ENCODE measurements at places on chromosomes 1 and 21.

DNA sequence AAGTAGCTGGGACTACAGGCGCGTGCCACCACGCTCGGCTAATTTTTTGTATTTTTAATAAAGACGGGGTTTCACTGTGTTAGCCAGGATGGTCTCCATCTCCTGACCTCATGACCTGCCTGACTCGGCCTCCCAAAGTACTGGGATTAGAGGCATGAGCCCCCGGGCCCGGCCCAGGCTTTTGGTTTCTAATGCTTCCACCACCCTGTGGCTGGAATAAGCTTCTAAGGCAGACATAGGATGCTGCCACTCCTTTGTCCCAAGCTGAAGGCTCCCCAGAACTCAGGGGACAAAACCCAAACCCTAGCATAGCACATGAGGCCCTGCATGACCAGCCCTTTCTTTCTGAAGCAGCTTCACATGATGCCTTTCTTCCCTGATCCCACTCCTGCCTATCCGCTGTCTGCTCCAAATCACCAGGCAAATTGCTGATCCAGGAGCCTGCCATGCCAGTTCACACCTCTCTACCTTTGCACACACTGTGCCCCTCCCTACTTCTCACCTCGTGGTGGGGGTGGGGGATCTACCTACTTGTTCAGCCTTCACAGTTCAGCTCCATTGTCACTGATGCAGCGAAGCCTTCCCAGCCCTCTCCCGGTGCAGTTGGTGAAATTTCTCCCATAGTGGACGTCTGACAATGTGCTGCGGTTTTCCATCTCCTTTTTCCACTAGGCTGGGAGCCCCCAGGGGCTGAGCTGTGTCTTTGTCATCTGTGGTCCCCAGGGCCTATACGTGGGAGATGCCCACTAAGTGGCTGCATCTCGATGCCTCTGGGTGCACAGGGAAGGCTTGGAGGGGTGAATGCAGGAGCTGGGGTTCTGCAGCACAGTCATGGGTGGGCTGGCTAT is 6.9 kb downstream of the PTPRU start:
- DNase-seq = no peak

DNA sequence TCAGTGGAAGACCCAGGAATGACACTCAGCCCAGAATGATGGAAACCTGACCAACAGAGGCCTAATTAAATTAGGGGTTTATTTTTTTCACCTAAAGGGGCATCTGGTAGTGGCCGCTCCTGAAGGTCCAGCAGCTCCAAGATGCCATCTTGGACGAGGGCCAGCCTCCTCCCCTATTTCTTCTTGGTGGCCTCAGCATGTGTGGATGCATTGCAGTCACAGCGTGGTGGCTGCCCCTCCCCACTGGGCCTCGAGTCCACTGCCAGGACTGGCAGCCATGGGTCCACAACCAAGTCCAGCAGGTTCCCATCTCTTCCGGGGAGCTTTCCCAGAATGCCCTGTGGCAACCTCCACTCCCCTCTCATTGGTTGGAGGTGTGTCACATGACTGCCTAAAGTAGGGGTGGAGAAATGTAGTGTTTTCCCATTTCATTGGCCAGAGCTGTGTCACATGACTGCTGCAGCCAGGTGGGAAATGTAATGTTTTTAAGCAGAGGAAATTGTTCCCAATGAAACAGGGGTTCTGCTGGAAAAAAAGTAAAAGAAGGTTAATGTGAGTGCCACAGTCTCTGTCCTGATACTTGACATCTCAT is 628.2 kb downstream of the PTPRU start:
- DNase-seq = no peak

GRCh38 chr21:23607782-23608431 is 1999.4 kb downstream of the MRPL39 start:
- no peak for DNase-seq

DNA sequence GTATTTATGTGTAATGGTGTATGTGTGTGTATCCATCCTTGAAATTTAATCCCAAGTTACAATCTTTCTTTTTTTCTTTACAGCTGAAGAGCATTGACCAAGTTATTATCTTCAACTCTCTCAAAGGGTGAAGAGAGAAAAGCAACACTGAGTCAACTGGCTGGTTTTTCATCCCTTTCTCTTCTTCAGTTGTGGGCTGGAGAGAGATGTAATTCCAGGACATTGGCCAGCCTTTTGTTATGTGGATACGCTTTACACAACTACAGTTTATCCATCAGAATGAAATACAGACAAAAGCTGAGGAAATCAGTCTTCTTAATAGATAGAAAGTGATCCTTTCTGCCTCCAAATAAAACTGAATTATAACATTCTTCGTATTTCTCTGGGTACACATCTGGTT is 357.0 kb upstream of the NCAM2 start:
- DNase-seq = no peak

- no peak for DNase-seq
These were observed 283.8 kb downstream of the TPR start for GRCh38 chr1:186091222-186091720.

DNA sequence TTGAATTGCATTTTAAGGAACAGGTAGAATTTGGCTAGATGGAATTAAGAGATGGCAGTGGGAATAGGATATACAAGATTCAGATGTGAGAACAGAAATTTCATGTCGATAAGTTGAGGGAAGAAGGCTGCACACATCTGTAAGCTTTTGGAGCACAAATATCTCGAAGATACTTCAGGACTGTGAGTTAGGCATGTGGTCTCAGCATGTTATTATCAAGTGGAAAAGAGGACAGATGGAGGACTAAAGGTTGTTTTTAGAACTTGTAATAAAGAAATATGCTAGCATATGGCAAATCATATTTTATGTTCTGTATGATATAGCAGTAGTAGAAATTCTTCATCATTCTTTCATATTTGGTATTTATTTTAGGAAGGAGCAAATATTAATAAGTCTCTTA is 61.5 kb downstream of the KIF1B start:
- DNase-seq = no peak

GRCh38 chr1:165062346-165062745 is 294.2 kb downstream of the LMX1A start:
- no peak for DNase-seq

- no peak for DNase-seq
These were observed 18.8 kb downstream of the ELF3 start for GRCh38 chr1:202029171-202029665.

DNA sequence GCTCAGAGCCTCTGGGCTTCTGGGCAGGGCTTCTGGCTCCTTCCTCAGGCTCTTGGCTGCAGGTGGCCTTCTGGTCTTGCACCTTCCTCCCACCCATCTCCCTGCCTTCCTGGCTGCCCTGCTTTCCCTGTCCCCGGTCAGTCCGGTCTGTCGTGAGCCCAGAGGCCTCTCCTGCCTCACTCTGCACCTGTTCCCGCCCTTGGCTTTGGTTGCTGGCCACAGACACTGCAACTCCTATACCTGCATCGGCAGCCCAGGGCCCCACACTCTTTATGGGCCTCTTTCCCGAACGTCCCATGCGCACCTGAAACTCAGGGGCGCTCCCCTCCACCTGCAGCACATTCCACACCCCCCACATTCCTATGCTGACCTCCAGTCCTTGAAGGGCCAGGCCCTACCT is 7.9 kb downstream of the FBXO2 start:
- no peak for DNase-seq

DNA sequence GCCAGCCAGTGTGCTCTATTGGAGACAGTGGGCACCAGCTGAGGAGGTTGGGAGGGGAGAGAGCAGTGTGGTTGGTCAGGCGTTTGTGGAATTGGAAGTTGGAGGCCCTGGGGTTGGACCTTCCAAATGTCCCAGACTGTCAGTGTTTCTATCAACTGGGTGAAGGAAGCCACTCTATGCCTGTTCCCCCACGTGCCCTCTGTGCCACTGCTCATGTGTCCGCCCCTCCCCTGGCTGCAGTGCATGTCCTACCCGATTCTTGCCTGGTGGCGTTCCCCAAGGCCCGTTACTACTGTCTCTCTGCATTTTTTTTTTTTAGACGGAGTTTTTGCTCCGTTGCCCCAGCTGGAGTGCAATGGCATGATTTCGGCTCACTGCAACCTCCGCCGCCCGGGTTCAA is 21.1 kb downstream of the ADORA1 start:
- no peak for DNase-seq

DNA sequence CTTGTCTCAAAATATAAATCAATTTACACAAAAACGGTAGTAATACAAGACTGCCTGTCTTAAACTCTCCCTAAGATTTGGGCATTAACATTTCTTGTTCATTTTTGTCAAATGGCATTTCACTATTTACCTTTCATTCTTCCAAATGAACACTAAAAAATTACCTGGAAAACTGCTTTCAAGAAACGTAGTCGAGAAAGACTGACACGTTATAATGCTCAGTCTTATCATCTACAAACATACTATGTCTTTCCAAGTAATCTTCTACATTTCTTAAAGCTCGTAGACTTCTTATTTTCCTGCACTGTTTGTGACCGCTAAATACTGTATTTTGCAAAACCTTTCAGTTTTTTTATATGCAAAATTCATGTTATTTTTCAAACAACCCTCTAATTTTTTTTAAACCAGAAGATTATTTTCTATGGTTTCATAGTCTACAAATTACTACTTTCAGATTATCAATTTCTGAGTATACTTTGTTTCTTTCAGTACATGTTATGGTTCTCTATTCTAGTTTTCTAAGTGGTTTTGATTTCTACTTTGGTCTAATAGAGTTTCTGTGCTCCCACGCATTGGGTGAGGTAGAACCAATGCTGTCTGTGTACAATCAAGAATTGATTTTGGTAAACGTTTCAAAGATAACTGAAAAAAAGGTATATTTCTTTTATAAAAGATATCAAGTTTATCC is 336.4 kb downstream of the SMYD3 start:
- DNase-seq = no peak

- DNase-seq = no peak
These were observed 24.8 kb upstream of the SELENON start for GRCh38 chr1:25774921-25775771.

DNA sequence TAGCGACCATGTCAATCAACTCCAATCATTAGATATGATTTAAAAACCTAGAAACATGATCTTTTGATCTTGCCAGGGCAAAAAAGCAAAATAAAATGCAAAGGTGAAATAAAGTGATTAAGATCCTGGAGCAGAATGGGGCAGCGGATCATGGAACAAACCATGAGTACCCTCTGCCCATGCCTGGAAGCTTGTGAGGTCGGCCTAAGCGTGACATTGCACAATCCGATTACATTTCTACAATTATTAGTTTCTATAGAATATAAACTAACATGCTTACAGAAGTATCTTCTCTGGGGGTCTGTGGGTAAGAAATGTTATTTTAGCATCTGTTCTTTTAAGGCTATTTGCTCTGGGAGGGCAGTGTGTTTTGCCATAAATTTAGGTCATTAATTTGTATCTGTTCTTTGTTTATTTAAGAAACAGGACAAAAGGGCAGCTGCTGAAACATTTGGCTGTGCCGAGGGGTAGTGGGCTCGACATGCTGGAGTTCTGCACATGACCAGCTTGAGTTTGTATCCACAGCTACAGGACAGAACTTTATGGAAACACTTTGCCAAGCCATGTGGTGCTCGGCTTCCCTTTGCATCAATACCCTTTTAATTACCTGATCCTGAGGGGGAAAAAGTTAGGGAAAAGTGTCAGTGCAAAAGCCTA is 55.9 kb downstream of the ZBTB18 start:
- DNase-seq = no peak

DNA sequence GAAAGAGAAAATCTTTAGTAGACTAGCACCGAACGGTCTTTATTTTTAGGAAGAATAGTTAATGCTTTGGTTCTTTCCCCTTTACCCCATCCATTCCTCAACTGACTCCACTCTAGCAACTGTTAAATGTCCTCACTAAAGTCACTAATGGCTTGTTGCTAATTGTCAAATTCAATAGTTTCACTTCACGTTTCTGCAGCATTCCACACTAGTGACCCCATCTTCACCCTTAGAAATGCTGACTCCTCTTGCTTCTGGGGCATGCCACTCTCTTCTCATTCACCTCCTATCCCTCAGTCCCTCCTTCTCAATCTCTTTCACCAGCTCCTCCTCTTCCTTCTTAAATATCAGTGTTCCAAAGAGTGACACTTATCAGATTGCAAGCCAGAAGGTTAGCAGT is 19.4 kb upstream of the CADM3 start:
- no peak for DNase-seq

GRCh38 chr21:34047835-34048234 is 25.5 kb upstream of the MRPS6 start:
- no peak for DNase-seq

GRCh38 chr1:171715813-171716251 is 26.0 kb downstream of the VAMP4 start:
- DNase-seq = no peak

DNA sequence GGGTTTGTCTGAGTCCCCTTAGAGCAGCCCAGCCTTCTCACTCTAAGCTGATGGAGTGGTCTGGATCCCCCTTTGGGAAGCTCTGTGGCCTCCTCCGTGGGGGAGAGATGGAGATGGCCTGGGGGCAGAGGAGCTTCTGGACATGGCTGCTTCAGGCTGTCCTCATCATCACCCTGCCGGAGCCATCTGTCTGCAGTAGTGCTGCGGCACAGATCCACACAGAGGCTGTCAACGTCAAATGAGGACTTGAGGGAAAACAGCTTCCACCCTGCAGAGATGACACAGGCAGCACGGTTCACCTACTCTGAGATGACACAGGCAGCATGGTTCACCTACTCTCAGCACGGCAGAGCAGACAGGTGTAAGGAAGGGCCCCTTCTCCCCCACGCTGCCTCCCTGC is 134.3 kb downstream of the IGSF21 start:
- DNase-seq = no peak

GRCh38 chr1:199490769-199491527 is 536.6 kb upstream of the NR5A2 start:
- DNase-seq = no peak

GRCh38 chr1:179448437-179449149 is 82.8 kb downstream of the AXDND1 start:
- no peak for DNase-seq

DNA sequence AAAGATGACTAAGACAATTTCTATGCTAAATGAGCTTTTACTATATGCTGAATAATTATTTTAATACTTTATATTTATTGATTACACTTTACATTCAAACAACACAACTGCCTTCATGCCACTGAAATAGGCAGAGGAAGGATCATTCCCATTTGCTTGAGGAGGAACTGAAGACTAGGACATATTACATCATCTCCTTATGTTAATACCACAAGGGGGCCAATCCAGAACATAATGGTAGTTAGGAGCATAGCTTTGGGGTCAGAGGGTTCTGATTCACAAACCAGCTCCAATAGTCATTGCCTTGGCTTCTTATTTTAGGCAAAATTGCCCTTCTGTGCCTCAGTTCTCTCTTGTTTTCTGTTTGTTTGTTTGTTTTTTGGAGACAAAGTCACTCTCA is 306.5 kb downstream of the KCNH1 start:
- no peak for DNase-seq

- no peak for DNase-seq
These were observed 486.1 kb upstream of the ADGRL2 start for GRCh38 chr1:81314513-81315233.

GRCh38 chr1:160708118-160708517 is 3.5 kb downstream of the CD48 start:
- DNase-seq = no peak
